CD4-positive, alpha-beta T cell treated with Interleukin-17A for 1 hour (primary cell): ENCODE measurements at places on chromosomes 12 and 14.

DNA sequence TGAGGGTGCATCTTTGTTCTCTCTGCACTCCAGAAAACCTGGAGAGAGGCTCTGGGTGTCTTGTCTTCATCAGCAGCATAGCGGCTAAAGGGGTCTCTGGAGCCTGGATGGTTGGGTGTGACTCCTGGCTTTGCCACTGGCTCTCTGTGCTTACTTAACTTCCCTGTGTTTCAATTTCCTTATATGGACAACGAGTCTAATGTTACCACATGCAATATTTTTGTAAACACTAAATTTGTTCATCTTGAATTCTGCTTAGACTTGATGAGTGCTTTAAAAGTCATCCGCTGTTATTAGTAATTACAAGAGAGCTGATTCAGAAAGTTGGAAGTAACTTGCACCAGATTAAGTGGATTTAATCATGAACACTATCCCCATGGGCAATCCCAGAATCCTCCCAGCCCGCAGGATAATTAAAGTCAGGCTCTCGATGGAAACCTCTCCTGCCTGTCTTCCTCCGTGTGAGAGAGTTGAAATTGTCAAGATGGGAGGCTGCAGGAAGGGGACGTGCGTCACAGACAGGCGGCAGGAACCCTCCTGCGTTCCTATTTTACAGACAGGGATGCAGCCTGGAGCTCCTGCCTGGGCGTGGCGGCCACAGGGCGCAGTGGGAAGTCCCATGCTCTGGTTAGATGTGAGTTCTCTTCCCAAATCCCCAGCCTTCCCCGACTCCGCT is 201.2 kb downstream of the TTC8 start:
- no peak for DNase-seq

GRCh38 chr14:105363847-105364708 is 34.3 kb upstream of the TEX22 start:
- peak; percentile 54 for DNase-seq

GRCh38 chr14:101334656-101335055 is 226.6 kb upstream of the DIO3 start:
- DNase-seq: no peak

GRCh38 chr12:77888611-77889010 is 57.9 kb downstream of the NAV3 start:
- DNase-seq: no peak

GRCh38 chr12:113104953-113105510 is 30.5 kb downstream of the RASAL1 start:
- no peak for DNase-seq

GRCh38 chr14:105316968-105317510 is 2.5 kb downstream of the PACS2 start:
- DNase-seq: no peak

GRCh38 chr12:95838125-95838524 is 20.6 kb upstream of the SNRPF start:
- DNase-seq: no peak

DNA sequence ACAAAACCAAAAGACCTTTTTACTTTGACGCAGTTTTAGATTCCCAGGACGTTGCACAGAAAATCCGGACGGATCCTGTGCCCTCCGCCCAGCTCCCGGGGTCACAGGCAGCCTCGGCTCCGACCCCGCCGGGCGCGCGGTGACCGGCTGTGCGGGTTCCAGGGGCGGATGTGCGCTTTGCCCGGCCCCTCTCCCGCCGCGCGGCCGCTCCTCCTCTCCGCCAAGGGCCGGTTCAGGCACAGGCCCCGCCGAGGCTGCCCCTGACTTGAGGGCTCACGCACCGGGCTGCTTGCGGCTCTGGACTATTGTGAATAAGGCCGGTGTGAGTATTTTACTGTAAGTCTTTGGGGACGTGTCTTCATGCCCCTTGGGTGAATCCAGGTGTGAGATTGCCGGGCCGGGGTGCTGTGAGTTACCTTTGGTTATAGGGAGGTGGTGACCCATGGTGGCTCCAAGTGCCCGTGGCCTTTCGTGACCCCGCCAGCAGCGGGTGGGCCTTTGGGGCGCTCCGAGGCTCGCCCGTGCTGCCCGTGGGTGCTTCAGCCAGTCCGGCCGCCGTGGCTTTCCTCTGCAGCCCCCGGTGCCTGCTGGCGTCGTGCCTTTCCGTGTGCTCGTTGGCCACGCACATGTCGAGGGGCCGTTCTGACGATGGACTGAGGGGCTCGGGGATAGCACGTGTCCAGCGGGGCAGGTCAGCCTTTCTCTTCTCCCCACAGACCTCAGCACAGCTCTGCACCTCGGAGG is 45.9 kb downstream of the NOC4L start:
- DNase-seq: no peak

DNA sequence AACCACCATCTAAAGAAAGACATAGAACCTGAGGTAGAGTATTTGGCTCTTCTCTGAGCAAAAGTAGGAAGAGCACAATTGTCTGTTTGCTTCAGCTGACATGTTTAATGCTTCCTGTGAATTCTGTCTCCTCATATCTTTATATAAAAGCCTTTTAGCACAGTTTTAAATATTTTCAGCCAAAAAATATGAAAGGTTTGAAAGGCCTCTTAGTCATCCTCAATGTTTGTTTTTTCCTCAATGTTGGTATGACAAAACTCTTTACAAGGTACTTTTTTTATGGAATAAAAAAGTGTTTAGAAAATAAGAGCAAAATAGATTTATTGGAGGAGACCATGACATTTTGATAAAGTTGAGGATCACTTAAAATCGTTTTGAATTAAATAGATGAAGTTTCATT is 360.9 kb downstream of the NAV3 start:
- no peak for DNase-seq

- peak; percentile 49 for DNase-seq
Measured at GRCh38 chr12:4118017-4118510, 155.5 kb upstream of the CCND2 start.

DNA sequence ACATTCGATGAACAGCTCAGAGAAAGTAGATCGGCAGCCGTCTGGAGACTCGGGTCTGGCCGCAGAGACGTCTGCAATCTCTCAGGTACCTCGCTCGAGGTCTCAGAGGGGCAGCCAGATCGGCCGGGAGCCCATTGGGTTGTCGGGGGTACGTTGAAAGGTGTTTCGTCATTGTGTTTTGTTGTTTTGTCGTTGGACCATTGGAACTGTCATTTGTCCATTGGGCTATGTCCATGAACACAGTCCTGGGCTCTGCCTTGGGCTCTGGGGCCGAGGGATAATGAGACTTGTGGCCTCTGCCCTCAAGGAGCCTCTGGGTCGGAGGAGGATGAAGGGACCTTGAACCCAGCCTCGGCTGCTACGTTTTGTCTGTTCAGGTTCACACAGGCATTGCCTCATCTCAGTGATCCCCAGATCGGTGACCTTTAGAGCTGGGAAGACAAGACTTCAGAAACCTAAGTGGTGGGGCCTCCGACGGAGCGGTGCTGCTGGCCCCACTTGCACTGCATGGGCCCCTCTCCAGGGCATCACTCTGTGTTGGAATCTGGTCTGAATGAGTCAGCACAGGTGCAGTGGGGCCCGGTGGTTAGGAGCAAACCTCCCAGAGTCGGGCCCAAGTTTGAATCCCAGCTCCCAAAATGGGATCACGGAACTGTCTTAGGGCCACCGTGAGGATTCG is 23.6 kb upstream of the MLXIP start:
- no peak for DNase-seq

- peak; percentile 43 for DNase-seq
Measured at GRCh38 chr12:68587448-68587873, 23.2 kb upstream of the RAP1B start.

DNA sequence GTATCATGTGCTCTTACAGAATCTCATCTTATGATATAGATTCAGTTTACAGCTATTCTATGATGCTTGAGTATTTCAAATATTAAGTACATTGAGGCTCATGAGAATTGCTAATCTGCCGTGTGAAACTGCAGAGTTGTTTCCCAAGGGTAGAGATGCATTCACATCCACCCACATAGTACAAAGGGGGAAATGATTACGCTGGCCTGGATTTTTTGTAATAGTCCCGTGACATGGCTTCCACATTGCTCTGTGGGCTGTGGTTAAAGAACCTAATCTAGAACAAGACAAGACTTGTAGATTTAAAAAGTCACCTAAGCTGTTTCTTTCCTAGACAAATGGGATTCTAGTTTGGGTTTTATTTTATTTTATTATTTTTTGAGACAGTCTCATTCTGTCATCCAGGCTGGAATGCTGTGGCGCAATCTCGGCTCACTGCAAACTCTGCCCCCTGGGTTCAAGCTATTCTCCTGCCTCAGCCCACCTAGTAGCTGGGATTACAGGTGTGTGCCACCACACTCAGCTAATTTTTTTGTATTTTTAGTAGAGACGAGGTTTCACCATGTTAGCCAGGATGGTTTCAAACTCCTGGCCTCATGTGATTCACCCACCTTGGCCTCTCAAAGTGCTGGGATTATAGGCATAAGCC is 13.0 kb upstream of the RIOX1 start:
- DNase-seq: no peak

DNA sequence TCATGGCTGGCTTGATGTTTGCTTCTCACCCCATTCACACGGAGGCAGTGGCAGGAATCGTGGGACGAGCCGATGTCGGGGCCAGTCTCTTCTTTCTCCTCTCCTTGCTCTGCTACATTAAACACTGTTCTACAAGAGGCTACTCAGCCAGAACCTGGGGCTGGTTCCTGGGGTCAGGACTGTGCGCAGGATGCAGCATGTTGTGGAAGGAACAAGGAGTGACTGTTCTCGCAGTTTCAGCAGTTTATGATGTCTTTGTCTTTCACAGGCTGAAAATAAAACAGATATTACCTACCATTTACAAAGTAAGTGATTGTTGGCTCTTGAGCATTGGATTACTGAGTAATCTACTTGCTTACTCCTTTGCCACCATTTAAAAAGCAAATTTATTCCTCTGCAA is 170.6 kb downstream of the TMTC2 start:
- DNase-seq: no peak

DNA sequence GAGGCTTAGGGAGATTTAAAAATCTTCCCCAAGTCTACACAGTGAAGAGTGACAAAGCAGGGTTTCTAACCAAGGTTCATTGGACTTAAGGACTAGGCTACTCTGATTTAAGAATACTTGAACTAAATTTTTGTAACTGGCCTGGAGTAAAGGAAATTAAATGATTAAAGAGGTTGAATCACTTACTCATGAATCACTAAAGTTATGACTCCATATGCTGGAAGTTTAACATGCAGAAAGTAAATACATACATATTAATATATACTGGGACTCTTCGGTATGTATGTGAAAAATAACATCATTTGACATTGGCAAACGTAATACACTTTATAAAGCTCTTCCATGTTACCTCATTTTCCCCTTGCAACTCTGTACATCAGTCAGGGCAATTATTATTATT is 322.9 kb downstream of the KCNH5 start:
- no peak for DNase-seq

DNA sequence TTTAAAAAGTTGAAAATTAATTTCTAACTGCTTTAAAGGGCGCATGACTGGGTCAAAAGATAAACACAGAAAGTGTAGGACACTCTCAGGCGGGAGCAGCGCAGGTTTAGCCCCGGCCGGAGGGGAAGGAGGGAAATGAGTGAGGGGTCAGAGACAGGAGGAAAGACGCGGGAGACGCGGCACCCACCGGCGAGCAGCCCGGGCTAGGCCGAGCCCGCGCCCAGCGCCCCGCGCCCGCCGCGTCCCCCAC is 591 bp downstream of the GXYLT1 start:
- no peak for DNase-seq

DNA sequence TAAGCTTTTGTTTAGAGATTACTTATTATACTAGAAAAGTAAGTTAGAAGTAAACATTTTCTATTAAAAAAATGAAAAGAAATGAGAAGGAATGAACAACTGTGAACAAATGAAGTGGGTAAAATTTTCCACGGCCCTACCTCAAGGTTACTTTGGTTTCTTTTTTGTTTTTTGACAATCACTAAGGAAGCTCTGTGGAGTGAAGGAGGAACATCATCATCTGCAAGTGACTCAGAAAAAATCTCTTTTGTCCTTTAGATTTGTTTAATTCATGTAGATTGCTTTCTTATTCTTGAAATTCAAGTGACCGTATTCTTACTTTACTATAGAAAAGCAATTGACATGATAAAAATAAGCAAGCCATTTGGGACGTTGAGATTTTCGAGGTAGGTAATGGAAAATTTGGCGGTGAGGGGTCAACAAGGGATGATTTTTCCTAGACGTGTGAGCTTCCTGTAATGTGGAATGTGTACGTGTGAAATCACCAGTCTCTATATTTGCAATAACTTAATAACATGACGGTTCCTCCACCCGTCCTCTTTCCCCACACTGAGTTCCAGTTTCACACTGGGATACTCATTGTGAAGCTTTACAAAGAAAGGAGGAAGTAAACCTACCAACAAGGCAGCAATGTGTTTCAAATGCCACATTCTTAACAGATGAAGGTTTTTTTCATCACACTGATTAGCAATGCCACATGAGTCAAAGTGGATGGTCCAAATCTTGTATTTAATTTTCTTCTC is 62.3 kb upstream of the EGLN3 start:
- peak; percentile 18 for DNase-seq

DNA sequence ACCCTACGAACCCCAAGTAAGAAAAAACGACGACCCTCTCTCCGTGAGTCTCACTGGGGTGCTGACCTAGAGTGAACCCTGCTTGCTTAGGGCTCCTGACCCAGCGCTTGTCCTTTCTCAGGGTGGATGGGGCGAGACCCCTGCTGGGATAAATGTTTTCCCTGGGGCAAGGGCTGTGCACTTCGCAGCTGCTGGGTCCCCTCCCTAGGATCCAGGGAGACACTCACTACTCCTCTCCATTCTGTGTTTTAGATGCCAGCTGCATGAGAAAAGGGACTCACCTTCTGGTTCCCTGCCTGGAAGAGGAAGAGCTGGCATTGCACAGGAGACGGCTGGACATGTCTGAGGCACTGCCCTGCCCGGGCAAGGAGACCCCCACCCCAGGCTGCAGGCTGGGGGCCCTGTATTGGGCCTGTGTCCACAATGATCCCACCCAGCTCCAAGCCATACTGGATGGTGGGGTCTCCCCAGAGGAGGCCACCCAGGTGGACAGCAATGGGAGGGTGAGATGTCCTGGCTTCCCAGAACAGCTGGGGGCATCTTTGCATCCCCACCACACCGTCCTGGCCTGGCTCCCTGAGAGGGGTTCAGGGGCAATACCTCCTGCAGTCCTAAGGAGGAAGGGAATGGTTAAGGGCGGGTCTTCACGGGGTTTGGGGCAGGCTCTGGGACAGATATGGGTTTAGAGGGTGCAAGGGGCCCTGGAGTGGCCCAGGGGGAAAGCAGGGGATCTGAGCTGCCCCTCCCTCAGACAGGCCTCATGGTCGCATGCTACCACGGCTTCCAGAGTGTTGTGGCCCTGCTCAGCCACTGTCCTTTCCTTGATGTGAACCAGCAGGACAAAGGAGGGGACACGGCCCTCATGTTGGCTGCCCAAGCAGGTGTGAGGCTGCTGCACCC is 663 bp downstream of the ANKRD33 start:
- DNase-seq: no peak

- DNase-seq: no peak
Measured at GRCh38 chr14:105195522-105196264, 14.6 kb upstream of the NUDT14 start.

- no peak for DNase-seq
Measured at GRCh38 chr14:28821993-28822392, 55.4 kb downstream of the FOXG1 start.

- DNase-seq: no peak
Measured at GRCh38 chr12:52149182-52149641, 42.6 kb downstream of the KRT80 start.
